Dorsolateral prefrontal cortex (tissue), 122 donors: ENCODE measurements at places on chromosomes 16 and 17.

- no peak for DNase-seq
Observed at GRCh38 chr17:75610103-75610984, 22.7 kb downstream of the MYO15B start.

- DNase-seq, result no peak
Observed at GRCh38 chr17:1480747-1481465, 11.6 kb downstream of the MYO1C start.

DNA sequence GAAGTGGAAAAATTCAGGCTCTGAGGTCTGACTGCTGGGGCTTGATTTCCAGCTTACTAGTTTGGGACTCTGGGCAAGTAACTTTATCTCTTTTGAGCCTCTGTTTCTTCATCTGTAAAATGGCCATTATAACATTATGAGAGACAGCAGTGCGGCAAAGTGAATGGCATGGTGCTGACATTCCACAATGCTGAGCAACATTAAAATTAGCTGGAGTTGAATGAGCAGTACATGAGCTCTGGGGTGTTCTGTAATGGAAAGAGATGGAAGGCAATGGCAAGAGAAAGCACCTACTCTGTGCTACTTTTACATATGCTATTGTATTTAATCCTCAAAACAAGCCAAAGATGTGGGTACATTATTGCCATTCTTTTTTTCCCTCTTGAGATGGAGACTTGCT is 535.7 kb upstream of the CDH11 start:
- no peak for DNase-seq

GRCh38 chr17:15954222-15954621 is 9.3 kb downstream of the ADORA2B start:
- DNase-seq, result no peak

DNA sequence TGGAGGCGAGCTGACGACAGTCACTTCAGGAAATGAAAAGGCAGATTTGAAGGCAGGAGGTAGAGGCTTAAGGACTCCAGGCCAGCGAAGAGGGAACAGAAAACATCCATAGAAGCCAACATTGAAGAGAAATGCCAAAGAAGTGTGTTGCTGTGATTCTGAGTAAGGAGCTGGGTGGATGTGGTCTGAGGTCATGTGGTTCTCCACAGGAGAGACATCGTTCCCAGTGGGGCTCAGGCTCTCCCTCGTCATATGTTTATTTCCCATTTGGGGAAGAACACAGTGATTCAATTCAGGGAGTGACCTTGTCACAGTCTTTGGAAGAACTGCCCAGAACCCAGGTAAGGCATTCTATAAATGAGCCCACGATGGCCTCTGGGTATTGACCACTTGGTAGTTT is 6.6 kb upstream of the PMP22 start:
- no peak for DNase-seq

DNA sequence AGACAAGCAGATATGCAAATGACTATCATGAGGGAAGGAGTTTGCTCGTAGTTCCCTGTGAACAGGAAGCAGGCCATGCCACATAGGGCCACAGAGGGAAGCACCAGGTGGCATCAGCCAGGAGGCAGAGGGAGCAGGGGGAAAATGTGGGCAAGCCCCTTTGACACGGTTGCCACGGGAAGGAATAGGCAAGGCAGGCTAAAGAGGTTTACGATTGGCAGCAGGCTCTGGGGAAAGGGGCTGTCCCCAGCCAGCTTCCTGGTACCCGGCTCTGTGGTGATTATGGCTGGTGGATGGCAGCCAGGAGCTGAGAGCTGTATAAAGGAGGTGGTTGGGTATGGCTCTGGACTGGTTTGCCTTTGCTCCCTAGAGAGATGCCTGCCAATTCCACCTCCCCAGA is 848 bp downstream of the CES3 start:
- DNase-seq, result no peak

DNA sequence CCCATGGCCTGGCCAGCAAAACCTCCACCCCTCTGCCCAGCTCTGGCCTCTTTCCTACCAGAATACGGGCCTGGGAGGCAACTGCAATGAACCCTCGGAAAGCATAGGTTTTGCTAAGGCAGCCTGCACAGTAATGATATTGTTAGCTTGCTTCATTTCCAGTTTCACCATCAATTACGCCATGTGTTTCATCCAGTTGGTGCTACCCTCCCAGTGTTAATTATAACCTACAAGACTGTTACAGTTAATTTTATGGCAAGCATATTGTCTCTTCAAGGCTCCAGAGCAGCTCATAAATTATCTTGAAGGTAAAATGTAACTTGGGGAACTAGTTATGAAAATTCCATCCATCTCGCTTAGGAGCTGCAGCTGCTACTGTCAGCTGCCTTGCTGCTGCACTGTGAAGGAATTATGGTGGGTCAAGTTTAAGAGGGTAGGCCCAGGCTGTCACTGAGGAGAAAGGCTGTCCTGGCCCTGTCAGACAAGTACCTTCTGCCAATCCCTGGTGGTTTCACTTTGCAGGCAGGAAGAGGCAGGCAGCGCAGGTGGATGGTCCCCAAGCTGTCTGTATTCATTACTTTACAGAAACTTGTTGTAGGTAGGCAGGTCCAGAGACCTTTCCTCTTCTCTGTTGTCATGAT is 242.9 kb downstream of the FTO start:
- DNase-seq, result no peak

- no peak for DNase-seq
Observed at GRCh38 chr17:4492721-4493561, 5.7 kb upstream of the SPNS2 start.

DNA sequence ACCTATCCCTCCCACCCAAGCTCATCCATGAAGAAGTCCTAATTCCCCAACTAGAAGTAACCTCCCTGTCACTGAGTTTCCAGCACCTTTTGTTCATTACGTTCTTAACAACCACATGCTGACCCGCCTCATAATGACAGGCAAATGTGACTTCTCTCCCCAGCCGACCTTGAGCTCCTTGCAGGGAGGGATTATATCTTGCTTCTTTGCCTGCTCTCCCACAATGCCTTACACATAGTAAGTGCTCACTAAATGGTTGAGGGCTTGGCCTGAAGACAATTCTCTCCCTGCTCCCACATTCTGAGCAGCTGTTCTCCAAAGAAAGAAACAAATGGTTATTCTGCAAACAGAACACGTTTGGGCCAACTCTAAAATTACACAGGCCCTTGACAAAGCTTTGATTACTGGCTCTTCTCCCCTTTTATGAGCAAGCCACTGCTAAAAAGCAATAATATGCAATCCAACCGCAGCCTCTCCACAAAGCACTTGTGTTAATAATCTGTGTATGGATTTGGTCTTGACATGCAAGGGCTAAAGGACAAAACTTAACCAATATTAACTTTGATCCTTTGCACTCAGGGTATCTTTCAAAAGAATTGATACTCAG is 23.2 kb downstream of the SLC39A11 start:
- DNase-seq, result no peak

DNA sequence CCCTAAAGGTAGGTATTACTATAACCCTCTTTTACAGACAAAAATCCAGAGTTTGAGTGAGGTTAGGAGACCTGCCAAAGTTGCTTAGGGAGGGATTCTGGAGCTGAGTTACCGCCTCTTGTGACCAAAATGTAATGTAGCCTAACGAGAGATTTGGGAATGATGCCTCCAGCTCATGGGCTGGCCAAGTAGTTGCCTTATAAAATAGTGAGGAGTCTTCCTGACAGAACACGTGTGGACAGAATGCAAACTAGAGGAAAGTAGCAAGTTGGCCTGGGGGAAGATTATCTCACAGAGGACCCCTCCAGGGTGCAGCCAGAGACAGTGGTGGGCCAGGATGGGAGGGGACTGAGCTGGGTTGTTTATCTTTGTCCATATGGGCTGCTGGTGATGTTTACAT is 543.7 kb upstream of the CDH11 start:
- no peak for DNase-seq

DNA sequence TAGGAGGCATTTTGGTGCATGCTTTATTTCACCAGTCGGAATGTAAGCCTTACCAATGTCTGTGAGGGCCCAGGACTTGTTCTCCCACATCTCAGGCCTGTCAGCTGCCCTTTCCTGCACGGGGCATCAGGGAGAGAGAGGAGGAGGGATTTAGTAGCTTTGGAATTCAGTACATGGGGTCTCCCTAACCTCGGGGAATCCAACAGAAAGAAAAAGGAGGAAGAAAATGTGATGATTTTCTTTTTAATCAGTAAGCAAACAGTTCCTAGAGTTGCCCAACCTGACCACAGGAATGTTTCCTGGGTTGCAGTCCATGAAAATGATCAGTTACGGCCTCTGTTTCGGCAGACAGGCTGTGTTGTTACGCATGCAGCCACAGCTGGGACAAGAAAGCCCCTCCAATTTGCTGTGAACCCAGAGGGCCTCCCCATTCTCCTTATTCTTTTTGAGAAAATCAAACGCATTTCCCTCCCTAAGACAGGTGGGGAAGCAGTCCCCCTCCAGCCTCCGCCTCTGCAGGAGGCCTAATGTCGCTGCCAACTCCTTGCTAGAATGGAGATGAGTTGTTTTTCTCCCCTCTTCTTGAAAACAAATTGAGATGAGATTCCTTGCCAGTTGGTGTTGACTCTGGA is 53.1 kb upstream of the TANGO6 start:
- DNase-seq, result no peak

- DNase-seq, result no peak
Observed at GRCh38 chr17:44587339-44587738, 30.1 kb downstream of the FZD2 start.

DNA sequence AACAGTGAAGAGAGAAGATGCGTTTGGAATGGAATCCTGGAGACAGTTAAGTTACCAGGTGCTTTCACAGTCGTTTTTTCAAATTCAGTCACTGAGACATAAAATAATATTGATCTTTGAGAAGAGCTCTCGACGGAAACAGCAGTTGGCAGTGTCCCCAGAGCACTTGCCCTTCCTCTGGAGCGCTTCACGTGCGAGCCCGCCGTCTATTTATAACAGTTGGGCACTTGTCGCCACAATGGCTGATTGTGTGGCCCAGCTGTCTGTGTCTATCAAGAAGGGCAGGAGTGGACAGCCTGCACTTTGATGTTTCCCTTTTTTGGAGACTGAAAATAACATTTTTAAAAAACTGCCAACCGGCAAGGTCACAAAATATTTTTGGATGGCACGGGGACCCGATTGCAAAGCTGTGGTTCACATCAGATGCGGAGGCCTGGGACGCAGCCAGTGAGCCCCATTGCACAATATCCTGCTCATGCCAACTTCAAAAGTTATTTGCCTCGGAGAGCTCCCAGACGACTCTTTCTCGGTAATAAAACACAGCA is 62.9 kb downstream of the ADCY9 start:
- DNase-seq, result peak; percentile 70

GRCh38 chr16:89095491-89095951 is 1.9 kb downstream of the ACSF3 start:
- DNase-seq, result no peak

- no peak for DNase-seq
Observed at GRCh38 chr16:22631264-22631663, 120.6 kb downstream of the NPIPB5 start.

DNA sequence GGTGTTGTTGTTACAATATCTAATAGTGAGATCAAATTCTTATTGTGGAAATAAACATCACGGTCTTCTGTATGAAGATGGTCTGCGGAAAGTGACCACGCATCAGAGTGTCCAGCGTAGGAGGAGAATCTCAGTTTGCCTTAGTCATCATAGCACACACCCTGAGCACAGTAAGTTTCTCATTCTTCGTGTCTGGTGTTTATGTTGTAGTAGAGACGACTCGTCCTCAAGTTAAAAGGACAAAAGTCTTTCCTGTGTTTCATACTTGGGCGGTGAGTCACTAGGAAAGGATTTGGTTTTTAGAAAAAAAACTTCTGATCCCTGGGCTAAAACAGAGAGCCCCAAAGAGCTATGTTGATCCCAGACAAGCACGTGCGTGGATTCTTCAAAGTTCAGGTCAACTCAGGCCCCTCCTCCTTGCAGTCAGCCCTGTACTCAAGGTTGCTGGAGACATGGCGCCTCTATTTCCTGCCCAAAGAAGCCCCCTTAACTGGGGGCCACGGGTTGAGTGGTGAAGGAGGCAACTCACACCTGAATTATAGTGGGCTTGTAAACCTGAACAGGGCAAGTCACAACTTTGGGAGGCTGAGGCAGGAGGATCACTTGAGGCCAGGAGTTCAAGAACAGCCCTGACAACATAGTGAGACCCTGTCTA is 170.4 kb downstream of the ZFHX3 start:
- DNase-seq, result no peak

DNA sequence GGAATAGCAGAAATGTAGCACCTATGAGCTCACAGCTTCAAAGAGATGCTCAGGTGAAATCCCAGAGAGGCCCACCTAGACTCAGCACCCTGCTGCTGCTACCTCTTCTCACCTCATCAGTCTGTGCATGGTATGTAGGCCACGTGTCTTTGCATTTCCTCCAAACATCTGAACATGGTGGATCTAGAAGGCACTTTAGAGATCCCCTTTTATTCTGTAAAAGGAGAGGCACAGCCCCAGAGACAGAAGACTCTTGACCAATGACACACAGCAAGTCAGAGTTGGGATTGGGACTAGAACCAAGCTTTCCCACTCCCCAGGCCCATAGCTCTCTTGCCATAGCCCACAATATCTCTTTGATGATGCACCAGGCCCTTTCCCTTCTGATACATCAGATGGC is 19.4 kb upstream of the NKD1 start:
- no peak for DNase-seq

DNA sequence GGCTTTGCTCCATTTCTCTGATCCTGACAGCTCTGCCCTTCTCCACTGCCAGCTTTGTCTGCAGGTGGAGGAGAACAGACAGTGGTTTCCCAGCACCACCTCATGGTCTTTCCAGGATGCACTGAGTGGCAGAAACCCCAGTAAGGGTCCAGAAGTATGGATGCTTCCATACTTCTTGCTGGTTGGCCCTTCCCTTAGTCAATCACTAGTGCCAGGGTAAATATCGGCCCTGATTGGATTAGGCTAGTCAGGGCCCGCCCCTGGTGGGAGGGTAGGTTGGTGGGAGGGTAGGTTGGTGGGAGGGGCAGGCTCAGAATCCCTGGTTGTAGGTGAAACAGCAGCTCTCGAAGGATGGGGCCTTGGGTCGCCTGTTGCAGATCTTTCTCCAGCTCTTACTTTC is 10.2 kb downstream of the RNF213 start:
- DNase-seq, result no peak

- no peak for DNase-seq
Observed at GRCh38 chr17:5794881-5795506, 210.7 kb upstream of the NLRP1 start.

- peak; percentile 47 for DNase-seq
Observed at GRCh38 chr17:75872434-75873351, 5.7 kb downstream of the TRIM47 start.

DNA sequence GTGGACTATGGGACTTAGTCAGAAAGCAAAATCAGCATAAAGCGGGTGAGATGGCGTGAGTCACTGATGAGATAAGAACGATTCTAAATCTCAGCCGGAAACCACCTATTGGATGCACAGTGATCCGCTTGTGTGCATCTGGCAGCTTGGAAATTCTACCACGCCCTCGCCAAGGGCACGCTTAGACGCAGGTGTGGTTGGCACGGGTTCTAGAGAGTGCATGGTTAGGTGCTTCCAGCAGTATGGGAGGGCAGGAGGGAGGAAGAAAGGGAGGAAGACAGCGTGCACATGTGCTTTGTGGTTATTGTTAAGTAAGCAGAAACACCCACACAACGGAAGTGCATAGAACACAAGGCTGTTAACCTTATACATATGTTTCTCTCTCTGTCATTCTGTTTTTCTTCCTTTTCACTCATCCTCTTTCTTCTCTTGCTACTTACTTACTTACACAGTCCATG is 374.0 kb upstream of the ASIC2 start:
- no peak for DNase-seq
